OCI-M1 (cell line): ENCODE measurements at places on chromosomes 12 and 14.
A peak's percentile ranks its signal among the peaks of the same experiment; 100 is the strongest.

DNA sequence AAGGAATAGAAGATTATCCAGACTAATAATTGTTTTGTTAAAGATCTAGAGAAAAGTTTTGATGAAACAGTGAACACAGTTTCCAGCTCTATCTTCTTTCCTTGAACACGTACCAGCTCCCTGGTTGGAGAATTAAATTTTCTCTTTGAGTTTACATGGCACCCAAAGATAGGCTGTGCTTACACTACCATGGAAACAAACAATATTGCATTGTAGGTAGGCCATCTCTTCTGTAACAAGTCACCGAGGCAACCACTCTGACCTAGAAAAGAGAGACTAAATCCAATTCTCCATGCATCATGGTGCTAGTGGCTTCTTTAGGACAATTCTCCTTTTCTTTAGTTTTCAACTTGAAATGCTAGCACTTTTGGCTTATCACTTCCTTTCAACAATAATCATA lies 9.9 kb downstream of the BMAL2 start:
- DNase-seq, result no peak

GRCh38 chr14:92497391-92497790 lies 16.2 kb upstream of the RIN3 start:
- DNase-seq, result no peak

- DNase-seq, result no peak
Observed at GRCh38 chr12:91974541-91975085, 171.0 kb downstream of the BTG1 start.

DNA sequence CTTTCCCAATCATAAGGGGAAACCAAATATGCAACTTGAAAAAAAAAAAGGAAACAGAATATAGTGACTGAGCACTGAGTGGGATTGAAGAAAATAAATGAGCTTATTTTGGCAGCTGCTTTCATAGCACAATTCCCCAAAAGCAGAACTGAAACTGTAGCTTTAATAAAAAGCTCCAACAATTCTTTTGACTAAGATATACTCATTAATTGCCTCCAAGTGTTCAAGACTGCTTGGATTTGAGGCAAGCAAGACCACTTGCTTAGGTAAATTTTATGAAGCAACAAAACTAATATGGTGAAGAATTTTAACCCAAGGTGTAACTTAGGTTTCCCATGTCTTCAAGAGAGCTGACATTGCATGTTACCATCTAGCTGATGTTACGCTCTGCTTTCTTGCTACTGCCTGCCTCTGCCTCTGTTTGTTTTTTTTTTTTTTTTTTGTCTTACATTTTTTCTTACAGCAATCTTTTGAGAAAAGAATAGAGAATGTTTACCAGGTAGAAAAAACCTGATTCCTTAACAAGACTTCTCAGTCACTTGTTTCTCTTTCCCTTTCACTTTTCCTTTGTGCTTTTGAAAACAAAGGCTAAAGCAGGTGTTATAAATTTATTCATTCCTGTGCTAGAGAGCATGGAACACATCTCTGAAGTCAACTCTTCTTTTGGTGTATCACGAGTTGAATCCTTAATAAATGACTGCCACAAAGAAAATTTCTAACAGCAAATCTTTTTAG lies 134.4 kb downstream of the BCAT1 start:
- peak; percentile 25 for DNase-seq

GRCh38 chr14:92770484-92770883 lies 22.1 kb upstream of the LGMN start:
- no peak for DNase-seq

GRCh38 chr12:107092669-107093416 lies 506 bp downstream of the CRY1 start:
- DNase-seq, result peak; percentile 69

GRCh38 chr12:15720295-15720694 lies 68.9 kb downstream of the EPS8 start:
- DNase-seq, result peak; percentile 60

GRCh38 chr12:114851981-114852380 lies 168.0 kb upstream of the TBX3 start:
- DNase-seq, result no peak

- DNase-seq, result no peak
Observed at GRCh38 chr12:109591041-109591440, 17.4 kb downstream of the MVK start.

DNA sequence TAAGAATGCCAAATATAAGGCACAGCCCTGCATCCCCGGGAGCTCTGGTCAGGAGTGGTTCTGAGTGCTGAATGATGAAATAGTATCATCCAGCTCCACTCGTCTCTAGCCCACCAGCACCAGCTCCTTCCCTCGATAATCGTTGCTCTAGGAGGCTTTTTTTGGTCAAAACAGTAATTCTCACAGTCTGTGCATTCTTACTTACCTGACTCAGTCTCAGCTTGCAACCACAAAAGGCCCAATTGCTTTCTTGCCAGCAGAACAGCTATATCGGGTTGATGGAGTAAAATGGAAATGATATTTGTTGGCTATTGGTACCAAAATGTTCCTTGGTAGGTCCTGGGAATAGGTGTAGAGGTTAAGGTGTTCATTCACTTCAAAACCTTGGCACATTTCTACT lies 94.8 kb downstream of the BMP4 start:
- DNase-seq, result no peak

- no peak for DNase-seq
Observed at GRCh38 chr12:83065562-83065961, 378.9 kb downstream of the TMTC2 start.

DNA sequence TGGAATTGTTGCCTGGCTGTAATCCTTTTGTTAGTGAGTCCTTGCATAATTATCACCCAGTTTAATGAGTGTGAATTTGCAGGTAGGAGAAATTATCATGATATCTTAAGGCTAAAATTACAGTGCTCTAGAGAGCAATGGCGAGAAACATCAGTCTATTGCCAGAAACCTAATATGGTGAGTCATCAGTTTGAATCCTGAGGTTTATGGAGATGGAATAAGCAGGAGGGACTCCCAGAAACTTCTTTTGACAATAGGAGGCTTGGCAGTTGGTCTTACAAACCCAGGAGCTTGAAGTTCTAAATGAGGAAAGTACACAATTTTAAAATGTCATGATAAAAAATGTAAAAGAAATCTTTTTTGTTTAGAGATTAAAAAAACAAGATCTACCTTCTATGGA lies 31.5 kb upstream of the CRADD start:
- no peak for DNase-seq

DNA sequence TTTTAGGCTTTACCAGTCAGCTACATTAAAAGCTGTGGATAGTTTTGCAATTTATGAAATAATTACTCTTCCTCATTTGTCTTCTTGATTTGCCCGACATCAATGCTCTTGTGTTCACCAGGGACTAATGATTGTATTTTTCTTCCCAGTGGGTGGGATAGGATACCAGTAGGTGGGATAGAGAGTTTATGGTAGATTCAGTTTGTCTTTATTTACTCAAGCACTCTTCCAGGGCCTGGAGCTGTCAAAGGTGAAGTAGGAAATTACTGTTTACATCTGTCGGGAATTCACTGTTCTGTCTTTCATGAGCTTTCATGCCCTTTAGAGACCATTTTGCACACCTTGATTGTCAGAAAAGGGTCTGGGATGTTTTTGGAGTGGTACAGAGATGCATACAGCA lies 36.6 kb downstream of the ETV6 start:
- no peak for DNase-seq

GRCh38 chr12:68749443-68749842 lies 3.5 kb downstream of the SLC35E3 start:
- no peak for DNase-seq

GRCh38 chr12:100437038-100437841 lies 36.4 kb upstream of the NR1H4 start:
- peak; percentile 78 for DNase-seq

- DNase-seq, result no peak
Observed at GRCh38 chr12:39404000-39404399, 38.9 kb downstream of the KIF21A start.

DNA sequence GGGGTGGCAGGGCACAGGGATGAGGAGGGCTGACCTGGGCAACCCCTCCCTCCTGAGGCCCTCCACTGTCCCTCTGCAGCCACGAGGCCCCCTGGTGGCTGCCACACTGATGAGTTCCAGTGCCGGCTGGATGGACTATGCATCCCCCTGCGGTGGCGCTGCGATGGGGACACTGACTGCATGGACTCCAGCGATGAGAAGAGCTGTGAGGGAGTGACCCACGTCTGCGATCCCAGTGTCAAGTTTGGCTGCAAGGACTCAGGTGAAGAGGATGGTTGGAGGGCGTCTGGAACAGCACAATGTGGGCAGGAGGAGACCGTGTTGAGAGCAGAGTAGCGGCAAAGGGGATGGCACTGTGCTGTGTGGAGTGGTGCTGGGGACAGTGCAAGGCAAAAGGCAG lies 25.7 kb upstream of the LRP1-AS start:
- peak; percentile 44 for DNase-seq

DNA sequence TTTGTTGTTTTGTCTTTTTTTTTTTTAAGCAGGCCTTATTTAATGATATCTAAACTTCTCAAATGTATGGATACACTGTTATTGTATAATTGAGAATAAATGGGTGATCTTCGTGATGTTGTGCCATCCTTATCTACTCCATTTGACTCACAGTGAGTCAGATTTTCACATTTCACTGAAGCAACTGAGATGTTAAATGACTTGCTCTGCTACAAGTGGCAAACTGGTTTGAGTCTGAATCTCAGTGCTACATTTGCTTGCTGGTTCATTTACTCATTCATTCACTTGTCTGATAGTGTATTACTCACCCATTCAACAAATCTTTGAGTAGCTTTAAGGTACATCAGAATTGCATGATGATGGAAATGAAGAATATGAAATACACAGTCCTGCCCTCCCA lies 2.6 kb downstream of the KIAA0586 start:
- DNase-seq, result peak; percentile 16

DNA sequence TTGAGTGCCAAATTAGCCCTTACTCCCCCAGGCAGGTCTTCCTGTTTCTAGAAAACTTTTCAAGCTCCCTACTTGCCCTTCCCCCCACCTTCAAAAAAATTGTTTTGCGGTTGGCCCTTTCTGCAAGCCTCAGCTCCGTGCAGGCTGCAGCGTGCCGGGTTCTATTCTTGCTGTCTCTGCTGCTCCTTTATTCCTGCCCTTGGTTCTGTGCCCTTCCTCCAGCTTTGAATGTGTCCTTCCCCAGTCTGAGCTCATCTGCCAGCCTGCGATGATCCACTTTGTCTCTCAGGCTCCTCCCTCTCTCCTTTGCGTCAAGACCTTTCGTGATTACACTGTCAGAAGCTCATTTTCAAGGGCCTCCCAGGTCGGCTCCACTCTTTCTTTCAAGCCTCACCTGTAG lies 98.6 kb downstream of the IRF2BPL start:
- peak; percentile 73 for DNase-seq

DNA sequence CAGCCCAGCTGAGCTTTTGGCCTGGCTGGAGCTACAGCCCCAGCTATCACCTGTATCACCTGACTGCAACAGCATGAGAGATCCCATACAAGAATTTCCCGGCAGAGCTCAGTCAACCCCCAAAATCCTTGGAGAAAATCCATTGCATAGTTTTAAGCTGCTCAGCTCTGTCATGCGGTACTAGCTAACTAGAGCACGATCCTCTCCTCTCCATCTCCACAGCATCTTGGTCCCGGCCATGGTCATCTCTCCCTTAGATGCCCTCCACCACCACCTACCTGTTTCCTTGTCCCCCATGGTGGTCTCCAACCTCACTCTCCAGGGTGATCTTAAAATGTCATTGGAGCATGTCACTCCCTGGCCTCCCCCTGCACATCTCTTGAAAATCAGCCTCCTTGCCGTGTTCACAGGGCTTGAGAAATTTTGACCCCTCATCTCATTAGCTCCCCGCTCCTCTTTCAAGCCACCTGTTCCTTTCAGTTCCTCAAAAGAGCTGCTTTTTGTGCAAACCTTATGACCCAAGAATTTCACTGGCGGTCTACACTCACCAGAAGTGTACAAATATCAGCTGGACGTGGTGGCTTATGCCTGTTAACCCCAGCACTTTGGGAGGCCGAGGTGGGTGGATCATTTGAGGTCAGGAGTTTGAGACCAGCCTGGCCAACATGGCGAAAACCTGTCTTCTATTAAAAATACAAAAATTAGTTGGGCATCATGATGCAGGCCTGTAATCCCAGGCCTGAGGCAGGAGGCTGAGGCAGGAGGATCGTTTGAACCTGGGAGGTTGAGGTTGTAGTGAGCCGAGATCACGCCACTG lies 8.1 kb upstream of the CLMN start:
- DNase-seq, result no peak

GRCh38 chr14:50398189-50398580 lies 1.5 kb upstream of the CDKL1 start:
- no peak for DNase-seq

GRCh38 chr12:92312463-92312964 lies 166.9 kb upstream of the BTG1 start:
- DNase-seq, result no peak

GRCh38 chr14:104689109-104689880 lies at the start of gene INF2:
INF2 (plus strand) TSS chr14:104689618; CDS start chr14:104701366, 11,748 bp downstream.
- DNase-seq, result peak; percentile 30

GRCh38 chr12:26520109-26520508 lies 312.9 kb downstream of the ITPR2 start:
- no peak for DNase-seq

DNA sequence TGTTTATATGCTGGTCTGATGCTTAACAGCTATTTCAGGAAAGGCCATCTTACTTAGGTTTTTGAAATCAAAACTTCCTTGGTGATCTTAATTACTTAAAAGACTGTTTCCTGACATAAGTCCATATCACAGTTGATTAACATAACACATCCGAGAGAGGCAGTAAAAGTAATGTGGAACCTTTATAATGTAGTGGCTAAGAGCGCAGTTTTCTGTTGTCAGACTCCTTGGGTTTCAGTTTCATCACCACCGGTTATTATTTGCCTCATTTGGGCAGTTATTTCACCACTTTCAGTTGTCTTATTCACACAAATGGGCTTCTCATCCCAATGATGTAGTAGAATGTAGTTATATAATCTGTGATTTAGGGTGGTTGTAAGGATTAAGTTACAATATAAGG lies 30.9 kb downstream of the TBC1D15 start:
- DNase-seq, result no peak

DNA sequence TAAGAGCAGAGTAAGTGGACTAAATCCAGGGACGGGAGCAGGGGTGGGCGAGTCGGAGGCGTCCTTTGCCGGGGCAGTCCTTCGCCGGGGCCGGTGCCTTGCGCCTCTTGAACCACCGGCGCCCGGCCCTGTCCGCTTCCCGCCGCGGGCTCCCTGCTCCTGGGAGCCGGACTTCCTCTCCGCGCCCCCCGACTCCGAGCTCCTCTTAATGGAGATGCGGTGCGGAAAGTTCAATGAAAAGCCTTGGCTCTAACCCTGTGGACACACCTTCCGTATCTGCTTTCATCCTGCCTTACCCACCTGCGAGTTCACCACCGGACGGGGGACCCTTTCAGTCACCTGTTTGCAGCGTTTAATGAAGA lies 412 bp downstream of the FGFR1OP2 start:
- DNase-seq, result peak; percentile 75

GRCh38 chr12:125184213-125184967 lies 119.2 kb downstream of the AACS start:
- no peak for DNase-seq

GRCh38 chr14:77580964-77581505 lies 35.4 kb downstream of the SPTLC2 start:
- DNase-seq, result peak; percentile 86

GRCh38 chr12:130438711-130439110 lies 101.0 kb downstream of the PIWIL1 start:
- DNase-seq, result no peak
